ENCODE measurements at places on chromosomes 3 and 15.

DNA sequence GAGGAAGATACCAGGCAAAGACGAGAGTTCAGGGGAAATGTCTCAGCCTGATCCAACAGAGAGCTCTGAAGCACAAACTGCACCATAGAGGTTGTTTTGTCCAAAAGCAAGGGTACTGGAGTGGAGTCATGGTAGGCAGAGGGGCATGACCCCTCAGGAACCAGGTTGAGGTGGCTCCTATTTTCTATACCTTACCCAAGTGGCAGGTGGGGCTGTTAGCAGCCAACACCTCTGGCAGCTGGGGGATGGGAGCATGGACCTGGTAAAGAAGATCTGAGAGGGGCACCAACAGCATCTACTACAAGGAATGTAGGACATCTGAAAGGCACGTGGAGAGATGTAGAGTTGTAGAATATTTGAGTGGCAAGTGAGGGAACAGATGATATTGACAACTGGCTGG, 85.2 kb downstream of the GAP43 start:
- DNase-seq = no peak

- DNase-seq = no peak
These were observed 39.3 kb downstream of the FGF7 start for GRCh38 chr15:49462232-49462844.

DNA sequence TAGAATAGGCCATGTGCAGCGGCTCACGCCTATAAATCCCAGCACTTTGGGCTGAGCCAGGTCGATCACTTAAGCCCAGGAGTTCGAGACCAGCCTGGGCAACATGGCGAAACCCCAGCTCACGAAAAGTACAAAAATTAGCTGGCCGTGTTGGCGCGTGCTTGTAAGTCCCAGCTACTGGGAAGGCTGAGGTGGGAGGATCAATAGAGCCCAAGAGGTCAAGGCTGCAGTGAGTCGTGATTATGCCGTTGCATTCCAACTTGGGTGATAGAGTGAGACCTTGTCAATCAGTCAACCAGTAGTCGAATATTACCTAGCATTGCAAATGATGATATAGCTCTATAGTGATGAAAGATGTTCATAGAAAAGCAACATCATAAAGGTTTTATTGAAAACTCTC, 51.9 kb downstream of the USP8 start:
- no peak for DNase-seq

- no peak for DNase-seq
These were observed 258.3 kb upstream of the ZPLD1 start for GRCh38 chr3:102176333-102177050.

GRCh38 chr15:92883163-92883875, 16.8 kb upstream of the CHD2 start:
- DNase-seq = peak; percentile 58

- DNase-seq = no peak
These were observed 9.5 kb downstream of the KLF13 start for GRCh38 chr15:31335989-31336592.

DNA sequence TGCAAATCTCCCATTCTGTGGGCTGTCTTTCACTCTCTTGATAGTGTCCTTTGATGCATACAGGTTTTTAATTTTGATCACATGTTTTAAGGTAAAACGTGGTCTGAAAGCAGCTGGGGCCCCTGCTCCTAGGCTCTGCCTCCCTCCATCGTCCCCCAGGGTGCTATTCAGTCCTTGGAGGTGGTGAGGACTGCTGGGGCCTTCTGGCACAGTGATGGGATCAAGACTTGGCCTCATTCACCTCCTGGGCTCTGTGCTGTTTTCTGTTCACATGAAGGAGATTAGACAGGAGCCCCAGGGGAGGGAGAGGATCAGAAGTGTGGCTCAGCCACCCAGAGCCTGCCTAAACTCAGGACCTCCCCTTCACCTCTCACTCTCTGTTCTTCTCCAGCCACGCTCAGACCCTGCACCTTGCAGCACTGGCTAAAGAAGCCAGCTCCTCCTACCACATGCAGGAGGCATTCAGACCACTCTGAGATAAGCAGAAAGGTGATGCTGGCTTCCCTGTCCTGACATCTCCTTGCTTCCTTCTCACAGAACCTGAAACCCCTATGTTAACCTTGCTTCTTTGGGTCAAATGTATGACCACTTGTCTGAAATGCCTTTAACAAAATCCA, 43.9 kb downstream of the PAQR5 start:
- DNase-seq = no peak

DNA sequence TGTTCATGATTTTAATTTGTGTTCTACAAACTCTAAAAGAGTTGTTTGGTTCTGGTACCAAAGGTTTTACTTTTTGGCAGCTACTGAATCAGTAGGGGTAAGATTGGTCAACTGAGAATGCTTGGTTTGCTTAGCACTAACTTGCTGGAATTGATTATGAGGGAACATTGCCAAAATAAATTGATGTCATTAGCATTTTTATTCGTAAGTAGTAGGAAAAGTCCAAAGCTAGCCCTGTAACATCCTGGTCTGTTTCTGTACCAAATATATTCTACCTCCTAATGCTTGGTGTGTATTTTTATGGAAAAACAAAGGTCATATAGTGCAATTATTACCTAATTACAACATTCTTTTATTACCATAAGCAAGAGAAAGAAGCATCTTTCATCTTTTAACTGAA, 35.9 kb upstream of the KPNA4 start:
- DNase-seq = no peak

DNA sequence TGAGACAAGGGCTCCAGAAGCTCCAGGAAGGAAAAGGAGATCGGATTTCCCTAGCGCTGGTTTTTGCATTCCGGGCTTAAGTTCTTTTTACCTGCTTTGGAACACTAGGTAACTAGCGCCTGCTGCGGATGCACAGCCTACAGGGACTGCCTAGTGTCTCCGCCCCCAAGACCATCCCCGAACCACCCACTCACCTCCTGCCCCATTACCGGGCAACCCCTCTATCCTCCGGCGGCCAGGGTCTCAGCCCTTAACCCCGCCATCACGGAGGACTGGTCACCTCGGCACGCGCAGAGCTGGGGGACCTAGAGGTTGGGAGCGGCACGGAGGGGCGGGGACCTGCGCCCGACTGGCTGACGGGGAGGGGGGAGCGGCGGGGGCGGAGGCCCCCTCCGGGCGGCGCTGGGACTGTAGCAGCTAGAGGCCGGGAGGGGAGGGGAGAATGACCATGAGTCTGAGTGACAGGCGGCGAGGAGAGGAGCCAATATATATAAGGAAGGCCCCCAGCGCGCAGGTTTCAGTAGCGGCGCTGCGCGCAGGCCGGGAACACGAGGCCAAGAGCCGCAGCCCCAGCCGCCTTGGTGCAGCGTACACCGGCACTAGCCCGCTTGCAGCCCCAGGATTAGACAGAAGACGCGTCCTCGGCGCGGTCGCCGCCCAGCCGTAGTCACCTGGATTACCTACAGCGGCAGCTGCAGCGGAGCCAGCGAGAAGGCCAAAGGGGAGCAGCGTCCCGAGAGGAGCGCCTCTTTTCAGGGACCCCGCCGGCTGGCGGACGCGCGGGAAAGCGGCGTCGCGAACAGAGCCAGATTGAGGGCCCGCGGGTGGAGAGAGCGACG, at the start of gene DLL4:
Gene DLL4, plus strand, starts transcription at position 520 of the 839 bp plus-strand sequence. CDS start 329 bp downstream, outside the sequence.
- DNase-seq = peak; percentile 69

GRCh38 chr15:34673241-34673640, 81.6 kb downstream of the GJD2 start:
- no peak for DNase-seq

GRCh38 chr15:72339777-72340177, 19.8 kb upstream of the CELF6 start:
- no peak for DNase-seq

DNA sequence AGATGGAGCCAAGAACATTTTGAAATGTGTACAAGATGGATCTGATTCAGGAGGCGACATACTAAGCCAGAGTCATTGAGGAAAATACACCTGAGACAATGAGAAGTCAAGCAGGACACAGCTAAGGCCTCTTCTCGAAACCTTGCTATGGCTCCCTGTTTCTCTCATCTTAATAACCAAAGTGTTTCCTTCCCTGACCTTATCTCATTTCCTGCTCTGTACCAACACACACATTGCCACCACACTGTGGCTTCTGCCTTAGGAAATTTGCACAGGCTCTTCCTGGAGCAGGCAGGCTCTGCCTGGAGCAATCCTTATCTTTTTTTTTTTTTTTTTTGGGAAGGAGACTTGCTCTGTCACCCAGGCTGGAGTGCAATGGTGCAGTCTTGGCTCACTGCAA, 36.6 kb downstream of the OXSM start:
- DNase-seq = no peak

Measured in activated CD4-positive, alpha-beta T cell treated with anti-CD3 and anti-CD28 coated beads for 36 hours (primary cell).